ENCODE measurements at places on chromosomes 11 and 22.

DNA sequence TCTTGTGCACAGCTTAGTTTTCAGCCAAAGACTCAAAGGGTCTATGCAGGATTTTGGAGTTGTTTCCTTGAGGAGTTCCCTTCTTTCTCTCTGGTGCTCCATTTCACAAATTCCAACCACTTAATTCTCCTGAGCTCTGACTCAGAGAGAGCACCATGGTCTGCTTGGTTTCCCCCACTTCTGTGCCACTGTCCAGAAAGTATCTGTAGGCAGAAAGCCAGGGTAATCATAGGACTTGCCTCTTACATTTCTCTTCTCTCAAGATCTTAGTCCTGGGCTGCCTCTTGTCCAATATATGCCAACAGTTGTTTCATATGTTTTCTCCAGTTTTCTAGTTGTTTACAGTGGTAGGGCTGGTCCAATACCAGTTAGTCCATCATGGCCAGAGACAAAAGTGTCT, 6.4 kb upstream of the MRGPRD start:
- DNase-seq = no peak

GRCh38 chr11:24373516-24373915, 123.3 kb upstream of the LUZP2 start:
- no peak for DNase-seq

- DNase-seq = peak; percentile 46
These were observed 79.1 kb upstream of the LMO2 start for GRCh38 chr11:33970984-33971466.

GRCh38 chr11:36014898-36015665, 71.2 kb downstream of the LDLRAD3 start:
- DNase-seq = no peak

DNA sequence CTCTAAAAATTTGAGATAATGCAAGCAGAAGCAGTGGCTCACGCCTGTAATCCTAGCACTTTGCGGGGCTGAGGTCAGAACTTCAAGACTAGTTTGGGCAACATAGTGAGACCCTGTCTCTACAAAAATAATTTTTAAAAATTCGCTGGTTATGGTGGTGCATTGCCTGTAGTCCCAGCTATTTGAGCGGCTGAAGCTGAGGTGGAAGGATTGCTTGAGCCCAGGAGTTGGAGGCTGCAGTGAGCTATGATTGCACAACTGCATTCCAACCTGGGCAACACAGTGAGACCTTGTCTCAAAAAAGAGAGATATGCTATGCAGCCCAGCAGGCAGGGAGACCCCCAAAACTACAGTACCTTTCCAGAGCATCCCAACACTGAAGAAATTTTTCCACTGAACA, 2.3 kb downstream of the CTSC start:
- DNase-seq = no peak

DNA sequence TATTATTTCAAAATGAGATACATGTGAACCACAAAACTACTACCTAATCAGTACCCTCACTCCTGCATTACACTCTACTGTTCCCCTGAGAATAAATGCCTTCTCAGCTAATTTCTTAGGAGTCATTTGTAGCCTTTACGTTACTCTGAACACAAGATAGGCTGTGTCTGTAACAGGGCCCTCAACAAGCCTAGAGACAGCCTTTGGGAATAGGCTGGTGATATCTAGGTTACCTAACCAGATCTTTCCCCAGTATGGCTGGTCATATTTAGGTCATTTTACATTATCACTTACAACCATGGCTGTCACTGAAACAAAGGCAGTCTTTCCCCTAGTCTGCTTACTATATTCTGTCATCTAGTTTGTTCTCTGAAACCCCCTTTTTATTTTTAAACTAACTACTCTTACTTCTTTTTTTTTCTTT, 14.2 kb downstream of the ATM start:
- no peak for DNase-seq

- no peak for DNase-seq
These were observed 102.6 kb downstream of the TRIM44 start for GRCh38 chr11:35765211-35765610.

- no peak for DNase-seq
These were observed 2.0 kb downstream of the SERPINH1 start for GRCh38 chr11:75563978-75564552.

DNA sequence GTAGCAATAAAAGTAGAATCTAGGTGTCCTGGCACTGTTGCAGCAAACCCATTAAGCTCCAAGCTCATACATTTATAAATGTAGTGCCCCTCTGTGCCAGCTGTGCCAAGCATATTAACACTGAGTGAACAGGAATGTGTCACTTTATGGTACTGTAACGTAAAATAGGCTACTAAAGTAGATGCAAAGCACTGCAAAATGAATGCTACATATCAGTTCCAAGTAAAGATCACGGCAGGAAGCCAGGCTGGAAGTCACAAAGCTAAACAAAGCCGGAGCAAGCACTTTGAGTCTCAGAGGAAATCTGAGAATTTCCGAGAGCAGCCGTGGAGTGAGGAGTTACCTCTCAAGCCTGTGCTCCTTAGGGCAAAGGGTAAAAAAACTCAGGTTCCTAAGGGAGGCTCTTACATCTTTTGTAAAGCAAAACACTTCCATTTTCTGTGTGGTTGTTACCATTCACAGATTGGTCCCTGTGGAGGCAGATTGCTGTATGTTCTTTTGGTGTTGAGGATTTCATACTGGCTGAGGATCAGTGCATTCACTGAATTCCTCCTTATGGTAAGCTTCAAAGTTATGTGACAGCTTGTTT, 85.7 kb downstream of the WNT11 start:
- DNase-seq = no peak

GRCh38 chr22:35873426-35873825, 155.2 kb downstream of the RBFOX2 start:
- DNase-seq = no peak
